Eye (tissue), 1 donor: ENCODE measurements at places on chromosomes 11 and 22.

- DNase-seq = peak; percentile 90
Observed at GRCh38 chr11:11966826-11967668, 41.4 kb downstream of the DKK3 start.

DNA sequence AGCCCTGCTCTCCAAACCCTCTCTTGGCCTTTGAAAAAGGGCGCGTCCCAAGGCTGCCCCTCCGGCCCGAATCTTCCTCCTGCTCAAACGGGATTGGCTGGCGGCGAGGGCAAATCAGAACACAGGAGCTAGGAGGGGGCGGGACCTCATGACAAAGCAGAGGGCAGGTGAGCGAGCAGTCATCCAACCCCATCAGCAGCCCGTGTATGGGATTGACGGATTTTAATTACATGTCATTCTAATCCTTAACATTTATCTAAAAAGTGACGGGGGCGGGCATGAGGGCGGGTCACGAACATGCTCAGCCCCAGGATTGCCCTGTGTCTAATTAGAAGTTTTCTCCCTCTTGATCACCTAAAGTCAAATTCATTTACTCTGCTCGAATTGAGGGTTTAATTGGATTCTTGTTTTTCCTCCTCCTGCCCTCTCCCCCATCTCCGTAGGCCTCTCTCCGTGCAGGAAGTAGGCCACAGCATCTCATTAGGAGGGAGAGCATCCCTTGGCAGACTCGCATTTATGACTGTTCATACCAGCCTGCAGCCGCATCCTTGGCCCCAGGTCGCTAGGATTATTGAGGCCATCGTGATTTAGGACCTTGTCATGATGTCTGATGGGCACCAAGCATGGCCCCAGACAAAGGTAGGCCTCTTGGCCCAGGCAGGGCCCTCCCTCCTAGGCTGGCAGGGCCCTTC lies 147.1 kb downstream of the CHST1 start:
- peak; percentile 84 for DNase-seq

DNA sequence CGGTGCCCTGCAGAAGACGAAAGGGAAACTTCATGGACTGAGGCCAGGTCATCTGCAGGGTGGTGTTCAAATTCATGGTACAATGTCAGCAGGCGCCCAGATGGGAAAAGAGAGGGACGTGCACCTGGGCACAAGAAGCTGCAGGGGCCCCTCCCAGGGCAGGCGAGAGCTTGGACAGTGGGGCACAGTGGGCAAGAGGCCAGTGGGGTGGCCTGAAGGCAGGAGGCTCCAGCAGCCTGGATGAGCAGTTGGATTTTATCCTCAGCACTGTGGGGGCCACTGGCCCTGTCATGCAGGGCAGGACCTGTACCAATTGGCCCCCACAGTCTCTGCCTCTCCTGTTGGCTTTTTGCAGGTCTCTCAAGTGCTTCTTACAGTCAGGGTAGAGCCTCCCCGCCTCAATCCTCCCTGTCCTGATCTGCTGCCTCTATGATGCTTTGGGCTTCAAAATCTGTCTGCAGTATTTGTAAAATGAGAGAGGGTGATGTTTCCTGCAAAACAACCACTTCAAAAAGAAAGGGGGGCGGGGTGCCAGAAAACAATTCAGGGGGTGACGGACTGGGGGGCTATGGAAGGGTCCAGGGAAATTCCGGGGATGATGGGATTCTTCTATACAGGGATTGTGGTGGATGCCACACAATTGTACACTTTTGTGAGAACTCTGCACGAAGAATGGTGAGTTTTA lies 1.7 kb upstream of the BID start:
- no peak for DNase-seq

GRCh38 chr22:40450616-40451015 lies 80.2 kb downstream of the SGSM3 start:
- DNase-seq = no peak

DNA sequence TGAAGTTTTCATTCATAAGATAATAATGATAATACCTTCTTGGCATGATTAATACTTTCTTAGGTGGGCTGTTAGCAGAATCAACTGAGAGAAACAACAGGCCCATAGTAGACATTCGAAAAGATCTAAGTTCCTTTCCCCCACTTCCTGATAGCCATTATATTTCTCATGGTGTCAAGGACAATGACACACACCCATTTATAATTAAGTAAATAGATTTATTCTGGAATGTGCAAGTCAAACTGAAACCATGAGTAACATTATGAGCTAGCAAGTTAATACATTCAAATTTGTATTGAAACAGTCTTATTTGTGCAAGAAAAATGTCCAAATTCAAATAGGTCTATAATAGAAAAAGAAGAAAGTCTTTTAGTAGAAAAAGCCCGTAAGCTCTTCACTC lies 301.1 kb downstream of the GUCY1A2 start:
- no peak for DNase-seq

DNA sequence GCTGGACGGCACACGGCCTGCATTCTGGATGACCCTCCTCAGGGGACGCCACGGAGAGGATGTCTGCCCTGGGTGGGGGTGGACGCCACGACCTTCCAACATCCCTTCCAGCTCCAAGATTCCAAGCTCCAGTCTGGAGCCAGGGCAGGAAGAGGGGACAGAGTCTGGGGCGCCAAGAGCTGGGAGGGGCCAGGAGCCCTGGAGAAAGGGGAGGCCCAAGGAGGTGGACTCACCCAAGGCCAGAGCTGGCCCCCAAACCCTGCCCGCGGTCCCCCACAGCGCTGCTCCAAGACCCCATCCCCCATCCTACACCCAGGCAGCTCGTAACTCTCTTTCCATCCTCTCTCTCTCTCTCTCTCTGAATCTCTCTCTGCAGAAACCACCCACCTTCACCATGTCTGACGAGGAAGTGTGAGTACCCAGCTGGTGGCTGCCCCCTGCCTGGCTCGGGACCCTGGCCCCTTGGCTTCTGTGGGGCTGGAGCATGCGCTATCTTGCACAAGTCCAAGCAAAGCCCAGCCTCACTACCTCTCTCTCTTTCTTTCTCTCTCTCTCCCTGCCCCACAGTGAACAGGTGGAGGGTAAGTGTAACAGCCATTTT lies 3.1 kb downstream of the TNNT3 start:
- no peak for DNase-seq

DNA sequence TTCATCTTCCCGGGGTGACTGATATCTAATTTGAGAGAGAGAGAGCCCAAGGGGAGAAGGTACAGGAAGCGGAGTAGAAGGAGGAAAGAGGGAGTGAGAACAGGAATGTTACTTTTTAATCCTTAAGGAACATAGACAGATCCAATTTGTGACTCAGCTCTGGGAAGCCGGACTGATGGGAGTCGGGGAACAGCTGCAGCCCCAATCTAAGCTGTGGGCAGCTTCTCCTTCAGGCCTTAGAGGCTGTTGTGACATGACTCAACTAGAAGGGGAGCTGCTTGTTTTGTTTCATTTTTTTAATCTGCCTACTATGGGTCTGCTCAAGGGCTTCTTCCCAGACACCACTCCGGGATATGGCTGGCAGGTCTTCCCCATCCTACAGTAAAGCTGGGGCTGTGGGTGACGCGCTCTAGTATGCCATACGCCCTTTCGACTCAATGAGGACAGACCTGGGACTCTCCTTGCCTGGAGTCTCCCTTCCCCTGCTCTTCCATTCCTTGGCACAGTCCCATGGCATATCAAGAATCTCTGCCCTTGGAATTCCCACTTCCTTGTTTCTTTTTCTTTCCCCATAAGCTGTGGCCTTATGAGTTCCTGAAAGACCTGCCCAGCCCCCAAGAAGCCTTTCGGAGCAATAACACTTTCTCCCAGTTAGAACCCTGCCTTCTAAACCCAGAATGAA lies 103.3 kb upstream of the AKIP1 start:
- DNase-seq = no peak

DNA sequence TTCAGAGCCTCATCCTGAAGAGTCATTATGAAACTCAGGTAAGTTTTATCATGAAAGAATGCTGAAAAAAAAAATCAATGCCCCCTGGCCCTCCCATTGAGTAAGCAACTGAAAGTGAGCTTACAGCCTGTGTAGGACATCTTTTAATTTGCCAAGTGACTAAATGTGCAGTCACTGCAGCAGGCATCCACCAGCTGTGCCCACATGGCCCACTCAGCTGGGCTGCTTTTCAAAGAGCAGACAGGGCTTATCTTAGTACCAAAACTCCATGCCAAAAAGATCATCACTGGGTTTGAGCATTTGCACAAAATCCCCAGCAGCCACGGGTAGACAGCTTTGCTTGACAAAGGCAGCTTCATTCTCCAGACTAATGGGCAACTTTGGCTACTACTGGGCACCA lies 709.7 kb downstream of the NTM start:
- DNase-seq = no peak

GRCh38 chr11:66881451-66881835 lies 24.6 kb downstream of the LRFN4 start:
- no peak for DNase-seq

DNA sequence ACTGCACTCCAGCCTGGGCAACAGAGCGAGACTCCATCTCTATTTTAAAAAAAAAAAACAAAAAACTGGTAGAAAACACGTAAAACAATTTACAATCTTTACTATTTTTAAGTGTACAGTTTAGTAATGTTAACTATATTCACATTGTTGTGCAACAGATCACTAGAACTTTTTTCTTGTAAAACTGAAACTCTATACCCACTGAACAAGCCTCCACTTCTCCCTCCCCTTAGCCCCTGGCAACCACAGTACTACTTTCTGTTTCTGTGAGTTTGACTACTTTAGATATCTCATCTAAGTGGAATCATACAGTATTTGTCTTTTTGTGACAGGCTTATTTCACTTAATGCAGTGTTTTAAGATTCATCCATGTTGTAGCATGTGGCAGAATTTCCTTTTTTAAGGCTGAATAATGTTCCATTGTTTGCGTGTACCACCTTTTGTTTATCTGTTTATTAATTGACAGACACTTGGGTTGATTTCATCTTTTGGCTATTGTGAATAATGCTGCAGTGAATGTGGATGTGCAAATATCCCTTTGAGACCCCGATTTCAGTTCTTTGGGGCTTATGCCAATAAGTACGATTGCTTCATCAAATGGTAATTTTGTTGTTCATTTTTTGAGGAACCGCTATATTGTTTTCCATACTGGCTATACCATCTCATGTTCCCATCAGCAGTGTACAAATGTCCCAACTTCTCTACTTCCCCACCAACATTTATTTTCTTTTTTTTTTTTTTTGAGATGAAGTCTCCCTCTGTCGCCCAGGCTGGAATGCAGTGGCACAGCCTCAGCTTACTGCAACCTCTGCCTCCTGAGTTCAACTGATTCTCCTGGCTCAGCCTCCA lies 11.0 kb downstream of the DDB2 start:
- no peak for DNase-seq

DNA sequence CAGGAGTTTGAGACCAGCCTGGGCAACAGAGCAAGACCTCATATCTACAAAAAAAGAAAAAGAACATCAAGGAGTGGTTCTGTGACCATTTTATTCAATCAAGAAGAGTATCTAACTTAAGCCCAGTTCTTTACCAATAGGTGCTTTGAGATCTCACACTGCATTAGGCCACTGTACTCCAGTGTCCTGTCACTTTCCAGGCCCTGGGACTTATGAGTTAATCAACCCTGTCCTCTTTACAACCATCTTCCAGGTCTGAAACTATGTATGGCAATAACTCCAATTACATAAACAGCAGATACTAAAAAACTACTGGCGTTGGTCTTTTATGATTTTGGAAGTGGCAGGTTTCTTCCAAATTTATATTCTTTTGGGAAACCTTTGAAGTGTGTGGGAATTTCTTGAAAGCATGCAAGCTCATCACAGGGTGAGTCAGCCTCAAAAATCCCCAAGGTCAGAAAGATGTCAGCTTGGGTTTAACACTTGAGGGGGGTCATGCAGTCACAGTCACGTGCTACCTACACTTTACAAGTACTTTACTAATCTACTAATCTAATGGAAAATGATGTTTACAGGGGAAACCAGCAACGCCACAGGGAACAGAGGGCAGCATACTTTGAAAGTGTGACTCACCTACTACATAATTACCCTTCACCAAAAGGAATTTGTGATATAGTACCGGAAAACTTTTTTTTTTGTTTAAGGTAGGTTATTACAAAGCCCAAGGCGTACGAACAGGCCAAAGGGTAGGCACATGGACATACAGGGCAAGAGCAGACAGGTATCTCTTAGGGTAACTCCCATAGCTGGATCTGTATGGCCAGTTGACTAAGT lies 15.6 kb downstream of the PISD start:
- DNase-seq = no peak

- DNase-seq = no peak
Observed at GRCh38 chr11:37963440-37963839, 1365.4 kb upstream of the RAG2 start.

- no peak for DNase-seq
Observed at GRCh38 chr22:47818496-47818895, 1056.0 kb downstream of the TBC1D22A start.

- no peak for DNase-seq
Observed at GRCh38 chr11:62732830-62733229, 4.5 kb downstream of the TTC9C start.

DNA sequence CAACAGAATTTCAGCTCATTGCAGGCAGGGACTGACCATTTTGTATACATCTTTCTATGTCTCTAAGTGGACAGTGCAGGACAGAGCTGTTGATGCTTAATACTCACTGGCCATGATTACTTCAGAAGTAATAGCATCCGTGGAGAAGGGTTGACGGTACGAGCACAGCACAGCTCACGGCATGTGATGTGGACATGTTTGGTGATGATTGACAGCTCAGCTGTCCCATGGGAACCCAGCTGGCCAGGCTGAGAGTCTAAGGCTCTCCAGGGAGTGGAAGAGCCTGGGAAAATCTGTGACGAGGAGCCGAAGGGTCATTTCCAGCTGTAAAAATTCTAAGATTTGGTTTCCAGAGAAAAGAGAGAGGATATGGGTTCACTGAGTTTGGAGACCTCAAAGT lies 198.2 kb downstream of the SNX19 start:
- DNase-seq = no peak

GRCh38 chr11:132119573-132119972 lies 749.2 kb downstream of the NTM start:
- DNase-seq = no peak

- DNase-seq = no peak
Observed at GRCh38 chr11:60776167-60776566, 9.0 kb upstream of the MS4A10 start.

DNA sequence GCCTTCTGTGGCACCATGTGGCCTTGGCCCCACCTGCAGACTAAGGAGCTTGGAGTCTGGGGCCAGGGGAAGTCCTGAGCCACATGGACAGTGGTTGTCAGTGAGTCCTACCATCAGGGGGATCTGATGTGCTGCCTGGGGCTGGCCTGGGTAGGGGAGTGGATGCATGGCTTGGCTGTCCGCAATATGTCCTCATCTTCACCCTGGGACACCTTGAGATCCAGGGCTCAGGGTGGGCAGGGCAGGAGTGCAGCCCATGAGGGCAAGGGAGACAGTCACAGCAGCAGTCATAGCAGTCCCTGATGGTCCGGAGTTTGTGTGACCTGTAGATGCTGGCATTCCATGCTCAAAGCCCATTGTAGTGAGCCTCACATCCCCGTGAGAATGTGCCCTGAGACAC lies 256.8 kb upstream of the B3GAT1 start:
- no peak for DNase-seq

DNA sequence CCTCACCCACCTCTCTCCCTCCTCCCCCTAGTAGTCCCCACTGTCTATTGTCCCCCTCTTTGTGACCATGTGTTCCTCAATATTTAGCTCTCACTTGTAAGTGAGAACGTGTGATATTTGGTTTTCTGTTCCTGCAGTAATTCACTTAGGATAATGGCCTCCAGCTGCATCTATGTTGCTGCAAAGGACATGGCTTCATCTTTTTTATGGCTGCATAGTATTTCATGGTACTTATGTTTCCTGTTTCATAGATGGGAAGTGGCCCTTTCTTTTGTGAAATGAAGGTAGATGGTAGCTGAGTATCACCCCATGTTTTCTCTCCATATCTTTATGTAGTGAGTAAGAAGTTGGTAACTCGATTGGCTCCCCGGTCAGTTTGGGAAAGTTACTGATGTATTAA lies 66.6 kb upstream of the CREB3L1 start:
- no peak for DNase-seq

- no peak for DNase-seq
Observed at GRCh38 chr11:27266125-27266524, 96.9 kb downstream of the CCDC34 start.
